NCI-H69 (cell line): ENCODE measurements at places on chromosomes 12 and 14.

DNA sequence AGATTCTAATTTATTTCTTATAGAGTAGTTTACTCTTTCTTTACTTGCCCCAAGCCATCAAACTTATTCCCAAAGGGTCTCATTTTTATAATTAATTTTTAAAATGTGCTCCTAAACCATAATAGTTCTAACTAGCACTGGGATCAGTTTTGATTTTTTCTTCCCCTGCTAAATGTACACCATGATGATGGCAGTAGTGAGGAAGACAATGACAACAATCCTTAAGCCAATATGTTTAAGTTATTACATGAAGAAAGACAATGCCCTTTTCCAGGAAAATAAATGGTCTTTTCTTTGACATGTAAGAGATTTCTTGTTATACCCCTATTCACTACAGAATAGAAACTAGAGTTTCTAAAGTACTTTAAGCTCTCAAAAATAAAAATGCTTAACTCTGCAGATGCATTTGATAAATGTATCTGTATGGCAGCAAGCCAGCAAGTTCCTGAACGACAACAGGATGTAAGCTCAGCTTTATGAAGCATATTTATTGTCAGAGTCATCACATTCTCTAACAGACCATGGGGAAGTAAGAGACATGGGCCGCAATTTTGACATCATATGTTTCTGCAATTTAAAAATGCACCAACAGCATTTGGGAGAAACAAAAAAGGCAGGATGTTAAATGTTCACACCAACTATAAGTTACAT, 36.0 kb upstream of the SNX6 start:
- DNase-seq: peak; percentile 60

DNA sequence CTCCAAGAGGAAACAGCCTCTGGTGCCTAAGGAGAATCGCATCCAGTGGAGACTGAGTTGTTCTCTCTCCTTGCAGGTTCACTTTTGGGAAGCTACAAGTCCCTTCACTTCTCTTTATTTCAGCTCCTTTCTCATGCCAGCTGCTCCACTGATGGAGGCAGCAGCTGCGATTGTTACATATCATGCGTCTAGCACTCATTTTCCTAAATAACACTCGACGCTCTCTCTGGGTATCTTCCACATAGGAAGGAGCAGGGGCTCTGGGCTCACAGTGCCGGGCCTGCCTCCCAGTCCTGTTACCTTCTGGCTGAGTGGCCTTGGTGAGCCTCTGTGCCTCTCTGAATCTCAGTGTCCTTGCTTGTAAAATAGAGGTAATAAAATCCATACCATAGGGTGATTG, 162.6 kb upstream of the HIF1A start:
- no peak for DNase-seq

DNA sequence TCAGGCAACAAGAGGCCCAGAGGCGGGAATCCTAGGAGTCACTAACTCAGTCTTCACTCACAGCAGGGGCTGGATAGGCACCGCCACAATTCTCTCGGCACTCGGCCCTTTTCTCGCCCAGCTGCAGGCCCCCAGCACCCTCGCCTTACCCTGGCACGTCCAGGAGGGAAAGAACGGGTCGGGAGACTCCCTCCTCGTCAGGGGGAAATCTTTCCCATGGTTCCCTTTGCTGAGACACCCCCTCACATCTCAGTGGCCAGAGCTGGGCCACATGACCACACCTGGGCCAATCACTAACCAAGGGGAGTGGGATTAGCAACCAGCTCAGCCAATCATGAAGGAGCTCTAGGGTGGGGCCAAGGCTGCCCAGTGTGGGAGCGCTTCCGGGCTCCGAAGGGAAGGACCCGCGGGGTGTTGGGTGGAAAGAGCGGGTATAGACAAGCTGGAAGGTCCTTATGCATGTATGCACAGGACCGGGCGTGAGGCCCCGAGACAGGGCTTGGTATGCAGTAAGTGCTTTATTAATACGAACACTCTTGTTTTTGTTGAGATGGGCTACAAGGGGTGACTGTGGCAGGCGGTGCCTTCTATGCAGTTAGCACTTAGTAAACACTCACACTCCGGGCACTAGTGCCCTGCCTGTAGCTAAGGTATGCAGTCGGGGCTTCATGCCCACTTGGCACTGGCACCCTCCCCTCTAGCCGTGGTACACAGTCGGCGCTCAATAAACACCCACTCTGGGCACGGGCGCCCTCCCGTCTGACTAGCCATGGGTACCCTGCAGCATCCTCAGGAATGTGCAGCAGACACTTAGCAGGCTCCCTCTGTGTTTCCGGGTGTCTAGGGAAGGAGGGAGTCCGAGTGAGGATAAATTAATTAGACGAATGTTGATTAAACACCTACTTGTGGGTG, 40.3 kb downstream of the ADGRD1 start:
- peak; percentile 21 for DNase-seq

- no peak for DNase-seq
Observed at GRCh38 chr12:113228394-113229028, 7.2 kb downstream of the TPCN1 start.

DNA sequence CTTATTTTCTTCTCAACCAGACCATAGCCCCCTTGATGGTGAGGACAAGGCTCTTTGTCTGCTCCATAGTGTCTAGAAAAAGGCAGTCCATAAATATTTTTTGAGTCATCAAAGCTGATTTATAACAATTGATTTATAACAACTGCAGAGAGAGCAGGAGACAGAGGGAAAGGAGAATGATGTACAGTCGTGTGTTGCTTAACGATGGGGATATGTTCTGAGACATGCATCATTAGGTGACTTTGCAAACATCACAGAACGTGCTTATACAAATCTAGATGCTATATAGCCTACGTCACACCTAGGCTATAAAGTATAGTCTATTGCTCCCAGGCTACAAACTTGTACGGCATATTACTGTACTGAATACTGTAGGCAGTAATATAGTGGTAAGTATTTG, 143.3 kb downstream of the NTF3 start:
- DNase-seq: no peak

DNA sequence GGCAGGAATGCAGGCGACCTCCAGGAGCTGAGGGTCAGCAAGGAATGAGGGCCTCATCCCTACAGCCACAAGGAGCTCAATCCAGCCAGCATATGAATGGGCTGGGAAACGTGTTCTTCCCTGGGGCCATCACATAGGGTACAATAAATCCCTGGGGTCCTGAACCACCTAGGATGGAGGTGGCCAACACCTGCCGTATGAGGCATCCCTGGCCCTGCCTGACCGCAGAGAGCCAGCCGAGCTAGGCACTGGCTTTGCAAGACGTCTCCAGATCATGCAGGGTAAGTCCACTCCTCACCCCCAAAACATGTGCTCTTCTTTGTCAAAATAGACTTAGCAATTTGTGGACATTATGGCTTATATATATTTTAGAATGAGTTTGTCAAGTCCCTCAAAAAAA, 303.7 kb upstream of the DIO3 start:
- no peak for DNase-seq

DNA sequence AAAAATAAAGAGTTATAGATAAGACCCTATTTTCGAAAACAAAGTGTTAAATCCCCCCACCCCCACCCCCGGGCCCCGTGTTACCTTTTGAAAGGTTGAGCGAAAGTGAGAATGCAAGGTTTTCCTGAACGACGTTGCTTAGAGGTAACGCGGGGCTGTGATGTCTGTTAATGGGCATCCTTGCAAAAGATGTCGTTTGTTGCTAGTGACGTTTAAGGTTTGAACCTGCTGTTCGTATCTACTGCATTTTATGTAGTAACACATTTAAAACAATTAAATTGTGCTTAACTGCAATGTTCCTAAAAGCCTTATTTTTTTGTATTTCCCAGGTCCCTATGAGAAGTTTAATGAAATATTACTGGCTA, 1.2 kb downstream of the CPSF6 start:
- peak; percentile 47 for DNase-seq

DNA sequence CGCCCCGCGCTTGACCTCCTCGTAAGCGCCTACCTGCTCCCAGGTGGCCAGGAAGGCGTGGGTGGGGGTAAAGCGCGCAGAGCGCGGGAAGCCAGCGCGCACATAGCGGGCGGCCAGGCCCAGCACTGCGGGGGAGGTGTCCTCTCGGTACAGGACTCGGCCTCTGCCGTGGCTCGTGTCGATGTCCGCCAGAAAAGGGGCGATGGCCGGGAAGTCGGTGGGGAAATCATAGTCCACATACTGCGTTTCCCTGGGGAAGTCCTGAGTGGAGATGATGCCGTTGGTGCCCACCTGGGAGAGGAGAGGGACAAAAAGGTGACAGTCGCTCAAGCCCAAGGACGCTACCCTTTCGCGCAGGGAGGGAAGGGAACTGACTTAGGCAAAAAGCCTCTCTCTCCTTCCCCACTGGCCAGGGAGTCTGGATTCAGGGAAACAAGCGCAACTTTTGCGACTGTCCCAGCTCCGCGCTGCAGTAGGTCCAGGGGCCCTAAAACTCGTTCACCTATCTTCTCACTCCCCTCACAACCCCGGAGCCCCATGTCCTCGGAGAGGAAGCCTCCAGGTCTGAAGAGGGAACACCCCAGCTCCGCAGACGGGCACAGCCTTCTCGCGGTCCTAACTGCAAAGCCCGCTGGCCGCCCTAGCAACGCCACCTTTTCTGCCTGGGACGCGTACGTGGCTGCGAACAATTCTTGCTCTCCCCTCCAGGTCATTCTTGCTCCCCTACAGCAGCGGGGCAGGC, 815 bp downstream of the NID2 start:
- peak; percentile 71 for DNase-seq

GRCh38 chr14:105536691-105537579, 10.6 kb downstream of the TMEM121 start:
- DNase-seq: peak; percentile 72

- DNase-seq: no peak
Observed at GRCh38 chr12:122646517-122647217, 56.5 kb downstream of the HCAR2 start.

- peak; percentile 87 for DNase-seq
Observed at GRCh38 chr12:97305651-97306050, 157.0 kb upstream of the RMST start.

GRCh38 chr12:115183752-115184151, 499.8 kb upstream of the TBX3 start:
- DNase-seq: no peak

- DNase-seq: no peak
Observed at GRCh38 chr12:31298922-31299321, 27.0 kb downstream of the SINHCAF start.

DNA sequence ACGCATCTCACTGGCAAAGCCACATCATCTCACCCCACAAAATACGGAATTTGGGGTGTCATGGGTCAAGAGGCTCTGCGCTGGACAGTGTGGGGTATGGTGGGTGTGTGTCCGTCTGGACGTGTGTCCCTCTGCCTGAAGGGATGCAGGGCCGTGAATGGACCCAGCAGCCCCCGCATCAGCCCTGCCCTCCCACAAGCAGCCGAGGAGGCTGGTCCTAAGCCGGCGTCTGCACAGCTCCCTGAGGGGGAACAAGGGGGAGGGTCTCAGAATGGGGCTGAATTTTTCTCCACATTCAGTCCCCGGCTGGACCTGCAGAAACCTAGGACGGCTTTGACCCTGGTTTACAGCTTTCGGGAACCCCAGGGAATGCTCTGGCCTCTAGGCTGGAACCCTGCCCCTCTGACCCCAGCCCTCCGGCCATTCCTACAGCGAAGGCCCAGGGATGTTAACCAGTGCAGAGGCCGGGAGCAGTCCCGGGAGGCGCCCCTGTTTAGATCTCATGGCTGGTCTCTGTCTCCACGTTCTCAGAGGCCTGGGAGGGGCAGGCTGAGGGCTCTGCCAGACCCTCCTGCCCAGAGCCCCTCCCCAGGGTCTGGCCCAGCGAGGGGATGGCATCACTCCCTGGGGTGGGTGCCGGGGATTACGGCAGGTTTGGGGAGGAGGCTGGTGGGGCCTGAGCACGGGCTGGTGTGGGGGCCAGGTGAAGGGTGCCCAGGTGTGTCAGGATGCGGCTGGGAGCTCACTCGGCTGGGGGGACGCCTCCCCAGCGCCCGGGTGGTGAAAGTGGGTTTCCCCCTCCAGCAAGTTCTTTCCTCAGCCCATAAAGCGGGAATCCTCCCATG, 156.5 kb upstream of the C14orf180 start:
- no peak for DNase-seq

- DNase-seq: peak; percentile 60
Observed at GRCh38 chr14:92456215-92457015, 57.2 kb upstream of the RIN3 start.

DNA sequence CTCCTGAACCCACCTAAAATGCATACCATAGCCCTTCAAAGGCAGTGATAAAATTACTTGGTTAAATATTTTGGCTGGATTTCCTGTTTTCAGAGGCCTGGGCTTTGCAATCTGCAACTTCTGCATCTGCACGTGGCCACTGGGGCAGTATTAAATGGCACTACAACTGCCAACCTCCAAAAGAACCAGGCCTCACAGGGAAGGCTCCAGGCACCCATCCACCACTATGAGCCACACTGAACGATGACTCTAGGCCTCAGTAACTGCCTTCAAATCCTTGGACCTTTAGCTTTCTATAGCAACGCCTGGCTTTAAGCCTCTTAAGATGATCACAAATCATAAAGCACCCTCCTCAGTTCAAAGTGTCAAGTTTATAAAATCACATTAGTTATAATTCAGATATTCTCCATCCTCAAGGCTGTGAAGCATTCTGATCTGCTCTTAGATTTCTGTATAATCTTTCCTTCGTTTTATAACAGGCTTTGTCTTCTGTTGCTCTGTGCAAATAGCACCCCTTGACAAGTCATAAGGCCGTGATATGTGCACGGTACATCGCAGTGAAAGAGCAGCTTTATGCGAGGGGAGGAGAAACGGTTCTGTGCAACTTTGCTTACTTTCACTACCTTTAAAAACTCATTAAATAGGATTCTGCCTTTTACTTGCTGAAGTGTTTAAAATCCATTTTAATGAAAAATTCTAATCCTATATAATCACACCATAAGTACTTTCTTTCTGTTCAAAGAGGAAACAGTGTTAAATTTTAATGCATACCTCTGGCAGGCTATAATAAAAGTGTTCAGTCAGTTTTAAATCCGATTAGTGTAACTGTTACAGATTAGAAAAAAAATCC, 196.4 kb upstream of the G2E3 start:
- DNase-seq: no peak

DNA sequence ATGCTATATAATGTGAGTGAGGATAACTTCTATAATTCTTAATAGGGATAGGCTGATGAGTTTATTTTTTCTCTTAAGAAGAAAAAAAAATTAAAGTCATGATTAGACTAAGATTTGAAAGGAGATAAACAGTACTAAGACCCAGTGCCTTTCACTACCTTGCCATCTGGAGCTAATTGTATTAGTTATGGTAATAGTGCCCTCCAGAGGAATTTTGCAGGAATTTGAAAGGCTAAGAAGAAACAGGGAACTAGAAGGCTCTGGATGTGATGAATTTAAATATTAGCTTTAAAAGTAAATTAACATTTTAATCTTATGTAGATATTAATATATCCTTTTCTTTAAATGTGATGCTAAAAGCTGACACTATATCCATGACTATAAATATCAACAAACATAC, 36.6 kb upstream of the PIK3C2G start:
- DNase-seq: peak; percentile 72
